ENCODE measurements at places on chromosomes 5 and 9. TPM values are rescaled to one million over a fixed set of nuclear protein-coding genes. Genes with fewer than 3 reads are reported as not detected.

DNA sequence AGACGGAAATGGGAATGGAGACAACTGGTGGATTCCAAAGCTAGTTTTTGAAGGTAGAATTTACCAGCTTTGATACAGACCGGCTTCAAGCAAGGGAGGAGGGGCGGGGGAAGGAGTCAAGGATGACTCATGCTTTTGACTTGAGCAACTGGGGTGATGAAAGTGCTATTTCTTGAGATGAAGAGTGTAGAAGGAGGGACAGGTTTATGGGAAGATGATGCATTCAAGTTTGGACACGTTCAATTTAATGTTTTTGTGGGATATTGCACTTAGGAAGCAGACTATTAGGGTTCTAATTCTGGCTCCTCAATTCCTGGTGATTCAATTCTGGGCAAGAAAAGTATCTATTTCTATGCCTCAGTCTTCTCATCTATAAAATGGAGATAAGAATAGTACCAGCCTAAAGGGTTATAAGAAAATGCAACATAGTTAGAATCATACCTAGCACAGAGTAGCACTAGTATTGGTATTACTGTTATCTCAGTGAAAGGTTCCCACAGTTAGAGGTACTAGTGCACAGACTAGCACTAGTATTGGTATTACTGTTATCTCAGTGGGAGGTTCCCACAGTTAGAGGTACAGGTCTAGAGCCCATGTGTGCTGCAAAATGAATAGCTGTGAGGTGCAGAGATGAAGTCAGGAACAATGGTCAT, 4.6 kb downstream of the NIPAL4 start:
- no peak for DNase-seq

DNA sequence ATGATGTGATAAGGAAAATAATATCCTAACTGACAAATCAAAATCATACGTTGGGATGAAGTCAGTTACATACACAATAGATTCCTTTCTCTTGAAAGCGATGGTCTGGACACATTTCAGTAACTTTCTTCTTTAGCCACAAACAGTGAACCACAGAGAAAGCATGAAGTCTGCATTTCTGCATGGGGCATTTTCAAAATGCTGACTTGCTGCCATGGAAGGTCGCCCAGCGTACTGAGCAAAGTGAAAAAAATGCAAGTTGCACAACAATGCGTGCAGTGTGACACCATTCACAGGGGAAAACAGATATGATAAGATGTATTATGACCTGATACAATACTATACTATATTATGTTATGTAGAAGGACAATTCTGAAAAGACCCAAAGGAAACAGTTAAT, 146.3 kb downstream of the SNX18 start:
- no peak for DNase-seq

GRCh38 chr5:56490971-56491468, 257.9 kb upstream of the ANKRD55 start:
- DNase-seq, result no peak

DNA sequence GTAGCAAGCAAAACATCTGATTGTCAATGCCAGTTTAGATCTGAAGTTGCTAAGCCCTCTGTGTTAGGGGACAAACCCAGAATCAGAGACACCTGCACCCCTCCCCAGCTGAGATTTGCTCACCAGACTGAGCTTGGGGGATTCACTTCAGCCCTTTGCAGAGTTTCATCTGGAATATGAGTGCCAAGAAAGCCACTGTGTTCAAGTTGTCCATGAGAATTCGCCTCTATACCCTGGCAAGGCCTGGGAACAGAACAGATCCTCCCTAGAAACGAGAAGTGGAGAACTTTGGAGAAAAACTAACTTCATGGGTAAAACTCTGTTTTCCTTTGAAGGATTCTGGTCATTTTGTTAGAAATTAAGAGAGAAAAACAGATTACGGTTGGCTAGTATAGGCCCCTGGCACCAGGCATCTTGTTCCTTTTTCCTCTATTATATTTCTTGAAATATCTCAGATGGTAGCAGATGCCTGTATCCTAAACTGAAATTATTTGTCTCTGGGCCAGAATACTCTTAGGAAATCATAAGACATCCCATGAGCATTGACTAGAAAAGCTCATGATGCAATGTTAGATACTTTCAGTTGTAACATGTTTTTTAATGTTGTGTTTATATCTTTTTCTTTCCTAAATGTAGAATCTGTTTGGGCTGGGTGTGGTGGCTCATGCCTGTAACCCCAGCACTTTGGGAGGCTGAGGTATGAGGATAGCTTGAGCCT, 64.4 kb downstream of the SNX18 start:
- DNase-seq, result no peak

DNA sequence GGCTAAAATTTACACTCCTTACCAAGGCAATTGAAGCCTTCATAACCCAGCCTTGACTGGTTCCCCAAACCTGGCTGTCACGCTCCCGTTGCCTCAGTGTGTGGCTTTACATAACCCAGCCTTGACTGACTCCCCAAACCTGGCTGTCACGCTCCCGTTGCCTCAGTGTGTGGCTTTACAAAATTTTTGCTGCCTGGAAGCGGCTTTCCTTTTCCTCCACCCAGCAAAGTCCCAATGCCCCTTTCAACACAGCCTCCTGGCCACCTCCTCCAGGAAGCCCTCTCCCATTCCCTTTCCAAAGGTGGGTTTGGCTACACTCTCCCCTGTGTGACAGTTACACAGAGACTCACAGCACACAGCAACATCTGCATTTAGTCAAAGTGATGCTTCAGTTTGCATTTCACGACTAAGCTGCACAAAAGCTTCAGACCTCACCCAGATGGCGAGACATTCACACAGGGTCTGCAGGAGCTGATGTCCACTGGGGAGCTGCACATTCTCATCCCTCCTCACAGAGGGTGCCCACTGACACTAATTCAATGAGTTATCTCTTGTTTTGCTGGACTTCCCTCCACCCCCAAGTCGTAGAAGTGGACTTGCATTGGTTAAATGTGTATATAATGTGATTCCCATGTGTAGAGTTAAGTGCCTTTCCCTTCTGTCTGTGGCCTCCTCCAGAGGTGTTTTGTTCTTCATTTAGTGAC, 156.6 kb upstream of the PHYKPL start:
- no peak for DNase-seq

The PCDHB13 gene
- polyA plus RNA-seq, result 7.5 TPM

Measured in renal pelvis (tissue), 12 donors.